ENCODE measurements at places on chromosomes 6 and 20. TPM values are rescaled to one million over a fixed set of nuclear protein-coding genes. Genes with fewer than 3 reads are reported as not detected.

DNA sequence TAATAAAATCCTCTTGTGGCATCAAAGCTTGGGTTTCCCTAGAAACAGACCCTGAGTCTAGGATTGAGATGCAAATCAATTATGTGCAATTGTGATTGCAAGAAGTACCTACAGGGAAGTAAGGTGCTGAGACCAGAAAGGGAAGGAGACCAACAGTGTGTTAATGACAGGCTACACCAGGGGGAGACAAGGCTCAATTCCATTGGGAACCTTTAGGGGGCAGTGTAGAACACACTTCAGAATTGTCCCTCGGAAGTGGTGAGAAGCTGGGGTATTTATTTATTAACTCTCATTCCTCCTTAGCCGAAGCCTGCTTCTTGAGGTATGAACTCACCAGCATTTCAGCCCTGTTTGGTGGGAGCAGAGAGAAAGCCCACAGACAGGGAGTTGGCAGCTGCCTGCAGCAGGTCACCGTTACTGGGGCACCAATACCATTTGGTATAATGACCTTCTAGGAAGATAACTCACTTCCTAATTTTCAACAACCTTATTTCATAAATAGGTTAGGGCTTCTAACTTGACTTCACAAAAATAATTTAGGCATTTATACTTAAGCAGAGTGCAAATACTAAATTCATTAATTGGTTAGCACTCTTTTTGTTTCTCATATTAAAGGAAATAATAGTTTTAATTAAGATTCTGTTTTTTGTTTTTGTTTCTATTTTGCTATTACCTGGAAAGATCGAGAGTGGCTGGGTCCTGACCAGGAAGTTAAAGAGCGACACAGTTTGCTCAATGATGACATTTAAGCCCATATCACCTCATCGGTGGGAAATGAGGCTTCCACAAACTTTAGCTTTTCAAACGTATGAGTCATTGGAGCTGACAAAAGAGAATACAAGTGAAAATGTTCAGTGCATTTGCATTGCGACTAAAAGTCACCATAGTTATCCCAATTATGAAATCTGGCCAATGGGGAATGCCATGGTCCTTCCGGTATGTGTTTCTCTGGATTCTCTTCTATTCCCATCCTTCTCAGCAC lies 94.8 kb downstream of the BTBD3 start:
- no peak for DNase-seq

DNA sequence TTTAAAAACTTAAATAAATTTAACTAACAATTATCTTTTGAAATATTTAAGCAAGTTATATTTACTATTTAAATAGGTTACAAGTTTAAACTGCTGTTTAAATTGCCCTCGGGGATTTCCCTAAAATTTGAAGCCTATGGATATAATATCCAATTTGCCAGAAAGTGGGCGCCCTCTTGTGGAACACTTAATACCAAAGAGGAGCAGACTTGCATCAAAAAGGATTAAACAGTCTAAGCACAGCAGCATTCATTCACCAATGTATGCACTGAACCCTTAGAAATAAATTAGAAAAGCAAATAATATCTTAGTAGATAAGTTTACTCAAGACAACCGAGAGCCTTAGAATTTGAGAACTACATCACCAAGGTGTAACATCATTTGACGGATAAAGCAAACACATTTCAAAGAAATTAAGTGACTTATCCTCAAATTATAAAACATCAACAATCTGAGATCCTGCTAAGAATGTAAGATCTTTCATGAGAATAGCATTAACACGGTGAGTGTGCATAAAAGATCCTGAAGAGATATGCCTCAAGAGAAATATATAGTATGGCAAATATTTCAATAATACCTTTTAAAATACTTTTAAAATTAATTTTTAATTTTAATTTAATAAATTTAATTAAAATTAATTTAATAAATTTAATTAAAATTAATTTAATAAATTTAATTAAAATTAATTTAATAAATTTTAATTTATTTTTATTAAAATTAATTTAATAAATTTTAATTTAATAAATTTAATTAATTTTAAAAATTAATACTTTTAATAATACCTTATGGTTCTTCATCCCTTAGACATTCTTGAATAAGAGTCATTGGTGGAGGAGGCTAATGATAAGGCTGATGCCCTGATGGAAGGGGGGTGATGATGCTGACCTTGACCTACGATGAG lies 11.5 kb upstream of the MEP1A start:
- peak; percentile 36 for DNase-seq

- DNase-seq, result no peak
Measured at GRCh38 chr20:20691477-20692235, 20.8 kb downstream of the RALGAPA2 start.

GRCh38 chr6:101607111-101607690 lies 213.7 kb downstream of the GRIK2 start:
- DNase-seq, result no peak

DNA sequence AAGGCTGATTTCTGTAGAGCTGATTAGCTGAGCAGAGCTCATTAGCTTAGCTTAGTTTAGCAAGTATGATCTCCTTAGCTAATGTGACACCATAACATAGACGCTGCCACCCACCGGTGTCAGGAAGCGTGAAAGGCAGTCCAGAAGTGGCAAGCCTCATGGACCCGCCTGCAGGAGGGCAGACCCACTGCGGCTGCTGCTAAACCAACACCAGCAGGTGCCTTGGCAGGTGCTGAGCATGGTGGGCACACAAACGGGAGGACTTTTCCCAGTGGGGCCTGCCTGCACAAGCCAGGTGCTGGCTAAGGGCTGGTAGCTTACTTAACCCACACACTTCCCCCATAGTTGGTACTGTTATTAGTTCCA lies 22.7 kb downstream of the ZDHHC14 start:
- DNase-seq, result no peak

DNA sequence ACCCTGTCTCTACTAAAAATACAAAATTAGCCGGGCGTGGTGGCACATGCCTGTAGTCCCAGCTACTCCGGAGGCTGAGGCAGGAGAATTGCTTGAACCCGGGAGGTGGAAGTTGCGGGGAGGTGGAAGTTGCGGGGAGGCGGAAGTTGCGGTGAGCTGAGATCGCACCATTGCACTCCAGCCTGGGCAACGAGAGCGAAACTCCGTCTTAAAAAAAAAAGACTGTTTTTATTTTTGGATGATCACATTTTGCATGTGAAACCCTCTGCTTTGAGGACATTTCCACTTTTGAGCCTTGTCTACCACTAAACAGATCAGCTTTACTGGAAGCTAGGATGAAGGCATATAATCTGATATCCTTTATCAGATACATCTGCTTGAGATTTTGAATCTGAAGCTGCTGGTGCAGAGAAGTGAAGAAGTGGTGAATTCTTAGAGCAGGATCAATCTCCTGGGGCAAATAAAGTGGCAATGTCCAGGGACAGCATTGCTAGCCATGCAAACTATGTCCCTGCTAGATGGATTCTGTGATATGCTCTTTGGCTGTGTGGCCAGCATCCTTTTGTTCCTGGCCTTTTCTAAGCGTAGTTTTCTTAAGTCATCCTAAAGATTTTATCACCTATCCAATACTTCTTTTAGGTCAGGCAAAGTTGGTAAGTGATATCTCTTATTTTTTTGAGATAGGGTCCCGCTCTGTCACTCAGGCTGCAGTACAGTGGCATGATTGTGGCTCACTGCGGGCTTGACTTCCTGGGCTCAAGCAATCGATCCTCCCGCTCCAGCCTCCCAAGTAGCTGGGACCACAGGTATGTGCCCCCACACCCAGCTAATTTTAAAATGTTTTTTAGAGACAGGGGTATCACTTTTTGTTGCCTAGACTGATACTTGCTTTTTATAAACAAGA lies 23.3 kb downstream of the RBL1 start:
- no peak for DNase-seq

DNA sequence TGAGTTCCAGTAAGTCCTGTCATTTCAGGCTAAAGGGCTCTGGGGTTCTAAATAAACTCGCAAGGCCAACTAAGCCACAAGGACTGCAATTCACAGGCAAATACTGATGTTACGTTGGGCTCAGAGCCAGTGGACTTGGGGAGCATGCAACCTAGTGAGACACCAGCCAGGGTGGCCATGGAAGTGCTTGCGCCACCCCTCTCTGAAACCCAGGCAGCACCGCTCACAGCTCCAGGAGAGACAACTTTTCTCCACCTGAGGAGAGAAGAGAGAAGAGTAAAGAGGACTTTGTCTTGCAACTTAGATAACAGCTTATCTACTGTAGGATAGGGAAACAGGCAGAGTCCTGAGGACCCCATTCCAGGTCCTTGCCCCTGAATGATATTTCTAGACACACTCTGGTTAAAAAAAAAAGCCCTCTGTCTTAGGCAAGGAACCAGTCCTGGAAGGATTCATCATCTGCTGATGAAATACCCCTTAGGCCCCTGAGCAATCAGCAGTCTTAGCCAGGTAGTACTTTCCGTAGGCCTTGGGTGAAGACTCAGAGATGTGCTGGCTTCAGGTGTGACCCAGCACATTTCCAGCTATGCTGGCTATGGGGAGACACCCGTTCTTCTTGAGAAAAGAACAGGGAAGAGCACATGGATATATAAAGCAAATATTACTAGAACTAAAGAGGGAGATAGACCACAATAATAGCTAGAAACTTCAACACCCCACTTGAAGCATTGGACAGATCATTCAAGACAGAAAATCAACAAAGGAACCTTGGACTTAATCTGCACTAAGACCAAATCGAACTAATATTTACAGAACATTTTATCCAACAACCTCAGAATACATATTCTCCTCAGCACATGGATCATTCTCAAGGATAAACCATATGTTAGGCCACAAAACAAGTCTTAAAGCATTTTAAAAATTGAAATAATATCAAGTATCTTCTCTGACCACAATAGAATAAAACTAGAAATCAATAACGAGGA lies 31.5 kb upstream of the TBC1D32 start:
- DNase-seq, result no peak

DNA sequence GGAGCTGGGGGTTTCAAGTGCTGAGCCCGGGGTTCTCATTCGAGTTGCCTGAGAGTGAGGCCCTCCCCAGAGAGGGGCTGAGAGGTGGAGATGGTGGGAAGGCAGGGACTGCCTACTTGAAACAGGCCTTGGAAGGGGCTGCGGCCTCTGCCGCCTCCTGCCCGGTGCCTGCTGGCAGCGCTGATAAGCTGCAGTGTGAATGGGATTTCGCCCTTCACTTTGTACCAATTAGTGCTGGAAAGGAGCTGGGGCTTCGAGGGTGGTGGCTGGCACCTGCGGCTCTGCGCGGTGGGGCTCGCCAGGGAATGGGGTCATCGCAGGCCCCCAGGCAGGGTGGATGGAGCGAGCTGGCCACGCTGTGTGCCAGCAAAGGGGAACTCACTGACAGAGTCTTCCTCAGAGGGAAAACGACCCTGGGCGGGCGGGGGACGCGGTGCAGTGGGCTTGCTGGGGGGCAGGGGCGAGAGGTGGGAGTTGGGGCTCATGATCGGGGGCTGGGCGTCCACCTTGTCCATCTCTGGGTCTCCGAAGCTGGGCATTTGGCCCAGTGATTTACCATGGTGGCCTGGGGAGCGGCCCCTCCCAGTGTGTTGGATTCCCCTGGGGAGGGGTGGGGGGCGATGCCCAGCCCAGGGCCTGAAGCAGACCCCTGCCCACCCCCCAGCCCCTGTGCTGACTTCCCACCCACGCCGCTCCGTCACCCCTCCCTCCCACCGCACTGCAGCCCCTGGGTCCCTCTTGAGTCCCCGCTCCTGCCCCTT lies 22.9 kb downstream of the COL20A1 start:
- peak; percentile 20 for DNase-seq

GRCh38 chr6:2795956-2796355 lies 30.8 kb downstream of the WRNIP1 start:
- no peak for DNase-seq

- no peak for DNase-seq
Measured at GRCh38 chr6:166204852-166205650, 37.4 kb upstream of the TBXT start.

DNA sequence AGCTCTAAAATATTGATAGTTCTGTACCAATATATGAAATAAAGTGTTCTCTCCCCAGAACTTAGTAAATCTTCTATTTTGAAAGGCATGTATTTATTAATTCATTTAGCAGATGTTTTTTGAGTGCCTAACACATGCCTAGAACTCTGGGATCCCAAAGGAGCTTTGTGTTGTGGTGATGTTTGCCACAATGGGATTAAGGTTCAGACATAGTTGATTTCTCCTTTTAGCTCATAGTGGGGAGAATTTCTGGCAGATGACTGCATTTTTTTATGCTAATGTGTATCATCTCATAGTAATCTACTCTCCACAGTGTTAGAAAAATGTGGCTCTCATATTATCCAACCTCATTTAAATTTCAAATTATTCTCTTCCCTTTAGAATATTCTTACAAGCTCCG lies 21.7 kb downstream of the MYB start:
- DNase-seq, result no peak

GRCh38 chr6:146700078-146700686 lies 101.4 kb downstream of the ADGB start:
- DNase-seq, result peak; percentile 75

The TINAG gene
- total RNA-seq, result 0.39 TPM

The TFAP2D gene
- total RNA-seq, result not detected

The ZNF133 gene
- 7.4 TPM for total RNA-seq

The SCUBE3 gene
- 0.44 TPM for total RNA-seq

The ACSS1 gene
- total RNA-seq, result 55.0 TPM

The OPRM1 gene
- total RNA-seq, result not detected

The SLC17A3 gene
- not detected for total RNA-seq

The TTI1 gene
- 11.6 TPM for total RNA-seq

The PAX1 gene
- total RNA-seq, result not detected

Data from left cardiac atrium (tissue), 4 donors.